ENCODE measurements at places on chromosomes 2 and 18.

DNA sequence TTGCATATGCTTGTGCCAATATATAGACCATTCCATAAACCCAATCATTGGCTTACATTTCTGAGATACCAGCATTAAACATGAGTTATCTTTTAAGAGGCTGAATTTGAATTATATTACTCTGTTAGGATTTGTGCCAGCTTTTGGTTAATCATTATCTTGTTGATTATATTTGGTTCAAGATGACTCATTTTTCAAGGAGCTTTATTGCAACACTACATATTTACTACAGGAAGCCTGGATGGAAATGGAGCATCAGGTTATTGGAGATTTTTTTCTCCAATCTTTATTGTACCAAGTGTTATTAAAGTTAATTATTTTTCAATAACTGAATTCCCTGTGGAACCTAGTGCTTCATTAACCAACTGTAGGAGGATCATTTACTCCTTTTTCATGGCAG lies 26.4 kb downstream of the EML4 start:
- DNase-seq, result no peak

DNA sequence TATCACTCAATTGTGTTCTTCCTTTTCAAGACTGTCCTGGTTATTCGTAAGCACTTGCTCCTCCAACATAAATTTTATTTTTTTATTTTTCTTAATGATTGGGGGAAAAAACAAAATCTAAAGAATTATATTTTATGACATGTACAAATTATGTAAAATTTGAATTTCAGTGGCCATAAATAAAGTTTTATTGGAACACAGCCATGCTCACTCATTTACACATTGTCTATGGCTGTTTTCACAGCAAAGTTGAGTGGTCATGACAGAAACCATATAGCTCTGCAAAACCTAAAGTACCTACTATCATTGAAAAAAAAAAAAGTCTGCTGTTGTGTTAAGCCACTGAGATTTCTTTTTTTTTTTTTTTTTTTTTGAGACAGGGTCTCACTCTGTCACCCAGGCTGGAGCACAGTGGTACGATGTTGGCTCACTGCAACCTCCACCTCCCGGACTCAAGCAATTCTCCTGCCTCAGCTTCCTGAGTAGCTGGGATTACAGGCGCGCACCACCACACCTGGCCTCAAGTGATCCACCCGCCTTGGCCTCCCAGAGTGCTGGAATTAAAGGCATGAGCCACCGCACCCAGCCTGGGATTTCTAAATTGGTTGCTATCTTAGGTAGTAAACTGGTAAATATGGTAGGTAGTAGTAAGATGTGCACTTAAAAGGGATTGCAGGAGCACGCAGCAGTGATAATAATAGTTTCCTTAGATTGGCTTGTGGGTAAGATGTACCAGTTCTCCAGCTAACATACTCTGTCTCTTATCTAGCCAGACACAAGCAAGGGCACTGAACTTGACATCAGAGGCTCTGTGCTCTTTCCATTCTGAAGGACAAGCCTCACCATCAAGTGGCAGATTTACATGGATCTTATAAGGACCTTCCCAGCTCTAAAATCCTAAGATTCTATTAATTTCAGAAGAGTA lies 44.4 kb downstream of the KCNG3 start:
- DNase-seq, result no peak

DNA sequence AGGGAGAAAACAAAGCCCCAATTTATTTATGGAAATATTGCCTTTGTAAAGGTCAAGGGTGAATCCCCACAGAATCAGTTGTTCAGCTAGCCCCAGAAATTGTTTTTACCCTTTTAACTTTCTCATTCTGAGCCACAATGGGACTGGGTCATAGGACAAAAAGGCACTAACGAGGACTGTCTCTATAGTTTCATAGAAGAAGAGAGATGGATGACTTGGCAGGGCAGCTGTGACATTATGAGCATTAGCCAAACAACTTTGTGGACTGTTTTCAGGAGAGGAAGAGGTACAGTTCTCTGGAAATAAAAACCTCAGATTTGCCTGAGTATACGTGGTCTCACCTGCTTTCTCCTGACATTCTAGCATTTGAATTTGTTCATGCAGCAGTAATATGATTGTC lies 1155.8 kb upstream of the CHAC2 start:
- DNase-seq, result no peak

DNA sequence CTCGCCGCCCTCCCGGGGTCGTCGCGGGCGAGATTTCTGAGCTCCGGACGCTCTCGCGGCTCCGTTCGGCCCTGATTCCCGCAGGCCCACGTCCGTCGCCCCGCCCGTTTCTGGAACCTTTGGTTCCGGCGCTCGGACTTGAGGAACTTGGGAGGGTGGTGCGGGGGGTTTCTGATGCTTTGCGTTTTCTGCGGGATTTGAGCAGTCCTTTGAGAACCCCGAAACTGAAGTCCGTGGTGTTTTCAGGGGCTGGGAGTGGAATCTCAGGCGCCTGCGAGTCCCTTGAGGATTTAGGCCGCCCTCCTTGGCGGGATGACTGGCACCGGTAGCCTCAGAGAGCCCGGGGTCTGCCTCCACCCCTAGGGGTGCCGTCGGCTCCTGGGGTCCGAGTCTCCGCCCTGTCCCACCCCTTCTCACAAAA lies 336 bp downstream of the THNSL2 start:
- no peak for DNase-seq

DNA sequence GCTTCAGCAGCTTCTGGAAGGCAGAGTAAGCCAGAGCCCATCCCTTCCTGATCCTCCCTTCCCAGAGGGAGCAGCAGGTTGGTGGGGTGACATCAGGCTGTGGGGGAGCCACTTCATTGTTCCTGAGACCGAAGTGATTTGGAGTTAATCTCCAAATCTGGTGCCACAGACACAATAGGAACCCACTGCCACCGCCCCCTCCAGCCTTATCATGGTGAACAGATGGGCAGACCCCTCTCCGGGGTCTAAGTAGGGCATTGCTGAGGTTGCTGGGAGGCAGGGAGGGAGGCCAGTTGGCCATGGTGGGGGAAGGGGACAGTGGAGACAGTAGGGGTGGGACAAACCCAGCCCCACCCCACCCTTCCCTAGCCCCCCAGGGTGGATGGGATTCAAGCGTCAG lies 25.6 kb upstream of the SLC35F6 start:
- no peak for DNase-seq

DNA sequence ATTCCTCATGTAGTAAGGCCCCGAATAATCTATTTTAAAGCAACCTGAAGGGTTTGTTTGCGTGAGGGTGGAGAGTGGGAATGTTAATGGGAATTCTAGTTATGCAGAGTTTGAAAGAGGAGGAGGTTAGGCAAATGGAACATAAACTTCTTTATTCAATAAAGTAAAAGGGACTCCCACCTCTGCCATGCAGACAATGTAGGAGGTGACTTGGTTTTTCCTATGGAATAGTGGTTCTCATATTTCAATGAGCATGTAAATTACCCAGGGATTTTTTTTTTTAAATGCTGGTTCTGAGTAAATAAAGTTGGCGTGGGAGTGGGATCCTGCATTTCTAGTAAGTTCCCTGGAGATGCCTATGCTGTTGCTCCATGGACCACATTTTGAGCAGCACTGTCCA lies 367.9 kb downstream of the THSD7B start:
- no peak for DNase-seq

- DNase-seq, result no peak
Measured at GRCh38 chr2:152542995-152543481, 174.2 kb downstream of the PRPF40A start.

DNA sequence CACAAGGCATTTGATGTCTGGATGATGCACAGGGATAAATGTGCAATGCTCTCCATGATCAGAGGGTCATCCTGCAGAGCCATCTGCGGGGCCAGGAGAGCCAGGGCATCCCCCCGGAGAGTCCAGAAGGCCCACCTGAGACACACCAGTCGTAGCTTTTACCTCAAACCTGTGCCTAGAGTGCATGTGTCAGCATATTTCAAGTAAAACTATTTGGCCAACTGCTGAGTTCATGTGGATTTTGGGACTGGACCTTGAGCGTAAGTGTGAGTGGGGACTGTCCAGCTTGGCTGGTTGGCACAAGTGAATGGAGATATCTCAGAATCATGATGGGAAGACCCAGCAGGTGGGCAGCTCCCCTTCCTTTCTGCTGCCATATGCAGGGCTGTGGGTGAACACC lies 147.8 kb upstream of the TPO start:
- no peak for DNase-seq

GRCh38 chr2:3420769-3421397 lies 41.4 kb downstream of the TRAPPC12 start:
- no peak for DNase-seq

- no peak for DNase-seq
Measured at GRCh38 chr18:54075689-54076088, 148.8 kb downstream of the MBD2 start.

DNA sequence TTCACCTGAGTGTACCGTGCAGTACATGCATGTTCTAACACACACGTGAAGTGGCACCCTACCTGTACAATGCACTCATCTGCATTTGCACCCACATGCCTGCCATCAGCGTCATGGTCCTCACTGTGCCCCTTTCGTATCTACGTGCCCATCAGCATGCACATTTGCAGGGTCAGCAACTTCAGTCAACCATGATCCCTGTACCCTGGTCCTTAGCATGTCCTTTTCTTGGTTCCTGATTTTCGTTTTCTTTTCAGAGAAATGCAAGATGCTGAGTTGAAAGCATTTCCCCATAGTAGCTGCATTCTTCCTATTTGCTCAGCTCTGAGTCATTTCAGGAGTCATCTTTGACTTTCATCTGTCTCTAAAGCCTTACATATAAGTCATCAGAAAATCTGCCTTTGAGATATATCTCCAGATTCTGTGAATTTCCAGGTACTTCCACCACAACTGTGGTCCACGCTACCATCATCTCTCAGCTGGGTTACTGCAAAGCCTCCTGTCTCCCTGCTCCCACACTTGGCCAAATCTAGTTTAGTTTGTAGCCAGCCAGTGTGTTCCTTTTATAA lies 14.7 kb upstream of the PUM2 start:
- no peak for DNase-seq

DNA sequence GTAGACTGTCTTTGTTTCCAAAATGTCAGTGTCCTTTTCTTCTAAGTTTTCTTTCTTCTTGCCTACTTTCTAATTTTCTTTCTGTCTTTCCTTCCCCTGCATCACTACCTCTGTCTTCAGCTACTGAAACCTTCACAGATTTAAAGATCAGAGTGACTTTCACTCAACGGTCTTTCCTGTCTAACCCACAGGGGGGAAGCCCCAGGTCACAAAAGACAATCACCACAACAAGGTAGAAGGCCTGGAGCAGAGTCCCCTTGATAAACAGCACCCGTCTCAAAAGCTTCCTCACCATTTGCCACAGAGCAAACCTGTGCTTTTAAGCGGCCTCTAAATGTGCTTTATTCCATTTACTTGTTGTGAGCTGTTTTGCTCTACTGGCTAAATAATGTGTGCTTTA lies 665.4 kb downstream of the BCL11A start:
- peak; percentile 6 for DNase-seq

GRCh38 chr2:241948299-241948897 lies 78.9 kb downstream of the RTP5 start:
- DNase-seq, result no peak

DNA sequence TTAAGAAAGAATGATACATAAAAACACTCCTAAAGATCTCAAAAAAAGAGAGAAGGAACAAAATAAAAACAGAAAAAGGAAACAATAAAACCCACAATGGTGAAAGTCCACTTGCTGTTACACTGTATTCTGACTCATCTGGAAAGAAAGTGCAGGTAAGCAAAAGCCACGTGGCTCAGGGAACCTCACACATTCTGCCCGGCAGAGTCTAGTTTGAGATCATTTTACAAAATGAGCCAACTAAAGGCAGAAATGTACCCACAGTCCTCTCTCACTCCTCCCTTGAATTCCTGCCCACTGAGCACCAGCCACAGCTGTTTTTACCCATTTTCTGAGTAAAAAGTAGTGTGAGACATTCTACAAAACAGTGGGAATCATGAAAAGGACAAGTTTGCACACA lies 10.0 kb downstream of the KCNH7 start:
- DNase-seq, result no peak

DNA sequence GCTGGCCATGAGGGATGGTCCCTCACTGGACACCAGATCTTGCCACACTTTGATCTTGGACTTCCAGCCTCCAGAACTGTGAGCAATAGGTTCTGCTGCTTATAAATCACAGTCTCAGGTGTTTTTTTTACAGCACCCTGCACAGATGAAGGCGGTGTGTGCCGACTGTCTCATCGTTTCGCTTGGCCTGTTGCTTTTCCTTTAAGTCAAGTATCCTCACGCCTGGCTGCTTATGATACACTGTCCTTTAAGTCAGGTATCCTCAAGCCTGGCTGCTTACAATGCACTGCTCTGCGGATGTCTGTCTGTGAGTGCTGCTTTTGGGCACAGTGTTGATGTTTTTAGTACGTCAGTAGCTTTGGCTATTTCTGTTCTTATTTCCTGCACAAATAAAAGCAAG lies 40.3 kb downstream of the SALL3 start:
- no peak for DNase-seq

DNA sequence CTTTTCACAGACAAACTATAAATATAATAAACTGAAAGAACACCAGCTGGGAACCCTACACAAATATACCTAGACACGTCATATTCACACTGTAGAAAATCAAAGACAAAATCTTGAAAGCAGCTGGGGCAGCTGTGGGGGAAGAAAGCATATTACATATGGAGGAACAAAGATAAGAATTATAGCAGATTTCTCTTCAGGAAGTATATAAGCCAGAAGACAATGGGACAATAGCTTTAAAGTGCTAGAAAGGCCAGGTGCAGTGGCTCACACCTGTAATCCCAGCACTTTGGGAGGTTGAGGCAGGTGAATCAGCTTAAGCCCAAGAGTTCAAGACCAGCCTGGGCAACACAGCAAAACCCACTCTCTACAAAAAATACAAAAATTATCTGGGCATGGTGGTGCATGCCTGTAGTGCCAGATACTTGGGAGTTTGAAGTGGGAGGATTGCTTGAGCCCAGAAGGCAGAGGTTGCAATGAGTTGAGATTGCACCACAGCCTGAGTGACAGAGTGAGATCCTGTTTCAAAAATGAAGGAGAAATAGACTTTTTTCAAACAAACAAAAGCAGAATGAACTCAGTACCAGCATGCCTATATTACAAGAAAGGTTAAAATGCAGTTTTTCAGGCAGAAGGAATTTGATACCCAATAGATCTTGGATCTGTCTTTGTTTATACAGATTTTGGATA lies 26.8 kb upstream of the ERCC3 start:
- DNase-seq, result no peak

- DNase-seq, result no peak
Measured at GRCh38 chr2:212409560-212409959, 129.0 kb downstream of the ERBB4 start.

DNA sequence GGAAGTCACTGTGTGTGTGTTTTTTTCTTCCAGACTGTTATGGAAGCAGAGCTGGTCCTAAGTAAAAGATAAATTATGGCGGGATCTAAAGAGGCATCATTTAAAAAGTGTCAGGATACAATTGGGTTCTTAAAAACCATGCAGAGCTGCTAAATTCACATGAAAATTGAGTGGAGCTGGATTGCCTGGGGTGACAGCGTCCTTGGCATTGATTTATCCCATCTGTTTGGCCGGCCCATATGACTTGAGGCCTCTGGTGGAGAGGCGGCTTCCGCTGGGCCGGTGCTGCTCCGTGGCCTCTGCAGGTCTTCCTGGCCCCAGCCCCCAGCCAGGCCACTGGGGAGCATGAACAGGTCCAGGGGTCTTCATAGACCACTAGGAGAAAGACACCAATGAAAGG lies 165.5 kb downstream of the GLI2 start:
- DNase-seq, result no peak

Data from activated CD8-positive, alpha-beta memory T cell treated with anti-CD3 and anti-CD28 coated beads for 1 hour (primary cell).